ENCODE measurements at places on chromosomes 2 and 18. TPM values are rescaled to one million over a fixed set of nuclear protein-coding genes. Genes with fewer than 3 reads are reported as not detected.
A peak's percentile ranks its signal among the peaks of the same experiment; 100 is the strongest.

- no peaks in the 10 kb centered on the region for H3K36me3 ChIP-seq
- H3K4me3 ChIP-seq: no peak overlapping the region
- H3K27me3 ChIP-seq: no peaks in the 10 kb centered on the region
- no peak overlapping the region for H3K27ac ChIP-seq
These were observed 135.4 kb downstream of the PHLPP1 start for GRCh38 chr18:62850619-62851306.

DNA sequence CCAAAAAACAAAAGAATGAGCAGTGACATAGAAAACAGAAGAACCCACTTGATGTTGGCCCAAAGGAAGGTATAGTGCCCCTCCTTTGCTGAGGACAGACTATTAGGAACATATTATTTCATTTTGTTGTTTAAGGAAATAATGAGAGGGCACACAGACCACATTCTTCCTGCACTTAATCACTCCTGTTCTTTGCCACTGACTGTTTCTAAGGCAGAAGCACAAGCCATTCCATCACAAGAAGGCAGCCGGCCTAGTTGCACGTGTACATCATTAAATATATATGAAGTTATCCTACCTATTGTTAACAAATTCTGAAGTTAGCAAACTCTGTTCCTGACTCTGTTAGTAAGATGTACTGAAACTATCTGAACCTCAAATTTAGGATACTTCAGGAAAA is 110.0 kb downstream of the LNPK start:
- H3K36me3 ChIP-seq: no peaks in the 10 kb centered on the region
- H3K27me3 ChIP-seq: no peaks in the 10 kb centered on the region
- no peak for DNase-seq
- H3K27ac ChIP-seq: no peak overlapping the region

The RUFY4 gene
- total RNA-seq: not detected

GRCh38 chr2:178123163-178123562 is 10.9 kb downstream of the RBM45 start:
- no peak overlapping the region for H3K27ac ChIP-seq
- no peak overlapping the region for H3K4me3 ChIP-seq
- no peaks in the 10 kb centered on the region for H3K4me1 ChIP-seq
- DNase-seq: no peak
- no peaks in the 10 kb centered on the region for H3K27me3 ChIP-seq

- H3K36me3 ChIP-seq: no peaks in the 10 kb centered on the region
- H3K27ac ChIP-seq: no peak overlapping the region
- no peak overlapping the region for H3K4me3 ChIP-seq
- H3K4me1 ChIP-seq: no peaks in the 10 kb centered on the region
- H3K27me3 ChIP-seq: no peaks in the 10 kb centered on the region
These were observed 27.5 kb upstream of the C18orf32 start for GRCh38 chr18:49514577-49514976.

GRCh38 chr2:47905386-47906156 is 727 bp downstream of the FBXO11 start:
- H3K36me3 ChIP-seq: no peaks in the 10 kb centered on the region
- H3K4me3 ChIP-seq: peak overlapping the region; percentile 82
- peak; percentile 81 for DNase-seq
- no peaks in the 10 kb centered on the region for H3K4me1 ChIP-seq

GRCh38 chr2:44420725-44421124 is 59.0 kb downstream of the CAMKMT start:
- no peaks in the 10 kb centered on the region for H3K27me3 ChIP-seq
- no peak for DNase-seq
- no peak overlapping the region for H3K4me3 ChIP-seq
- H3K4me1 ChIP-seq: peaks cover 12% of the 10 kb centered on the region

DNA sequence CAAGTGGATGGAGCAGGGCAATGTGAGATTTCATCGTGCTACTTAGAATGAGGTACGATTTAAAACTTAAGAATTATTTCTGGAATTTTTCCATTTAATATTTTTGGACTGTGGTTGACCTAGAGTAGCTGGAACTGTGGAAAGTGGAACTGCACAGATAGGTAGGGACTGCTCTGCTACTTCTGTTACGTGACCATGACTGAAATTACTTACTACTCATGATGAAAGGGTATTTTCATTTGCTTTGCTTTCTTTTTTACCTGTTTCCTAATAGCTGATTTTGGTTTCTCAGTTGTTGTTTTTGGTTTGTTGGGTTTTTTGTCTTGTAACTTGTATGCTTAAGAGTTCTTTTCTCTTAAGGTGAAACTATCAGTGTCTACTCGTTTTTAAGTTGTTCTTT is 11.4 kb downstream of the UBE2E3 start:
- no peak for DNase-seq
- H3K4me1 ChIP-seq: no peaks in the 10 kb centered on the region
- H3K36me3 ChIP-seq: no peaks in the 10 kb centered on the region
- H3K27me3 ChIP-seq: no peaks in the 10 kb centered on the region

GRCh38 chr2:69195706-69196105 is 182.7 kb downstream of the ANTXR1 start:
- no peaks in the 10 kb centered on the region for H3K4me1 ChIP-seq
- no peaks in the 10 kb centered on the region for H3K36me3 ChIP-seq
- H3K27me3 ChIP-seq: no peaks in the 10 kb centered on the region
- H3K27ac ChIP-seq: no peak overlapping the region
- no peak for DNase-seq

DNA sequence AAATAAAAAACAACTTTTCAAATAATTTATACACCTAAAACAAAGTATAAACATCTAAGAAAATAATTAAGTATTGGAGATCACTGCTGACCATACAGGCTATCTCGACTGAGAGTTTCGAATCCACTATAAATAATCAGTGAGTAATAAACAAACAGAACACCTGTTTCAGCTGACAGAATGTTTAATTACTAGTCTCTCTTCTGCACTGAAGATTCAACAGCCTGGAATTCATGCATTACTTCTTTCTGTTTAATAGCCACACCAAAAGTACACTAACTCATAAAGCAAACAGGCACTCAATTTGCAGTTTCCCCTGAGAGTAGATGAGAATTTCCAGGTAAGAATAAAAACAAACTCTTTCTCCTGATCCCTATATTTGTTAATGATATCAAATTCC is 138.5 kb downstream of the RBMS1 start:
- no peaks in the 10 kb centered on the region for H3K4me1 ChIP-seq
- H3K36me3 ChIP-seq: peaks cover 44% of the 10 kb centered on the region
- H3K4me3 ChIP-seq: no peak overlapping the region
- no peak for DNase-seq

- H3K4me3 ChIP-seq: no peak overlapping the region
- H3K36me3 ChIP-seq: no peaks in the 10 kb centered on the region
- no peaks in the 10 kb centered on the region for H3K4me1 ChIP-seq
- no peak overlapping the region for H3K27ac ChIP-seq
- DNase-seq: no peak
These were observed 301.4 kb downstream of the GALNT13 start for GRCh38 chr2:154173164-154173563.

DNA sequence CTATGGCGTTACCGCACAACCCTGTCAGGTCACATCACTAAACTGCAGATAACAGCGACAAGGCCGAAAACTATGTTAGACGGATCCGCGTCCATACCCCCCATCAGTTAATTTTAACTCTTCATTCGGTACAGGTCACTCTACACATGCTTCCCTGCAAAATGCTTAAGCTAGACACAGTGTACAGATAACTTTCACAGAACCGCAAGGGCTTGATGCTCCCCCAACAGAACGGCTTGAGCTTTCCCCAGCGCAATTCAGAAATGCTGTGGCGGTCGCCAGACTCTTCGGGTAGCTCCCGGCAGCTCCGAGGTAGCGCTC is 283 bp upstream of the RBBP8 start:
- H3K4me1 ChIP-seq: peaks cover 2% of the 10 kb centered on the region
- no peaks in the 10 kb centered on the region for H3K27me3 ChIP-seq
- H3K36me3 ChIP-seq: peaks cover 15% of the 10 kb centered on the region
- H3K4me3 ChIP-seq: peak overlapping the region; percentile 99

DNA sequence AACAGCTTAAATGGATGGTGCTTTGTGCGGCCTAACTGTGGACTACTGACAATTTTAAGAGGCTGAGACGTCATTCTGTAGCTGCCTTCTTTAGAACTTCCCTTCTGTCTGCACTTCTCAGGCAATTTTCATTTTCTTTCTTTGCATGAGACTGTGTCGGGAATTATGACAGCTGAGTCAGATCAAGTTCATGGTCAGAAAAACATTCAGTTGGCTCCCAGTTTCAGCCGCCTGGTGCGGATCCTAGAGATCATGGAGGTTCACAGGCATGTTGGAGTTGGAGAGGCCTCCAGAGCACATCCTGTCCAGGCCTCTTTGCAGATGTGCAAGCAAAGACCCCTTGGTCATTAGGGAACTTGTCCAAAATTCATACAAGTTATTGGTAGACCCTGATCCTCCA is 135.0 kb downstream of the TANC1 start:
- DNase-seq: no peak
- H3K36me3 ChIP-seq: peaks cover 39% of the 10 kb centered on the region
- no peaks in the 10 kb centered on the region for H3K27me3 ChIP-seq
- no peak overlapping the region for H3K27ac ChIP-seq
- H3K4me1 ChIP-seq: peaks cover 3% of the 10 kb centered on the region
